HT-29 (cell line): ENCODE measurements at places on chromosomes 7 and 10.

- DNase-seq, result peak; percentile 53
Observed at GRCh38 chr7:78510580-78511188, 712.1 kb downstream of the PHTF2 start.

GRCh38 chr7:47622586-47622945 lies 40.7 kb upstream of the TNS3 start:
- DNase-seq, result no peak

DNA sequence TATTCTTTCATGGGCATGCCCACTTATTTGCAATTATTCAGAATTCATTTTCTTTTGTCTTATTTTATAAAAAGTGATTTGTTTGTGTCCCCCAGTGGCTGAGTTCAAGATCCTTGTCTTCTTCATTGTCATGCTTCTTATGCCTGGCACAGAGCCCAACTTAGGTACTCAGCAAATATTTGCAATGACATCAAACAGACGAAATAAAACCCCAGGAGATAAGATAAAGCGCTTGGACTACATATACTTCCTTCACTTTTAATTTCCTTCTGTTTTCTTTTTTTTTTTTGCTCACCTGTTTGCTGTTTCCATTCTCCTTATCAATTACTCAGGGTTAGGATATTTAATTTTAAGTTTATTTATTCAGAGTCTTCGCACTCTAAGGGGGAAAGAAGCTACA lies 225.0 kb downstream of the SDHAF3 start:
- DNase-seq, result peak; percentile 6

- DNase-seq, result no peak
Observed at GRCh38 chr7:139914306-139915267, 85.5 kb downstream of the TBXAS1 start.

DNA sequence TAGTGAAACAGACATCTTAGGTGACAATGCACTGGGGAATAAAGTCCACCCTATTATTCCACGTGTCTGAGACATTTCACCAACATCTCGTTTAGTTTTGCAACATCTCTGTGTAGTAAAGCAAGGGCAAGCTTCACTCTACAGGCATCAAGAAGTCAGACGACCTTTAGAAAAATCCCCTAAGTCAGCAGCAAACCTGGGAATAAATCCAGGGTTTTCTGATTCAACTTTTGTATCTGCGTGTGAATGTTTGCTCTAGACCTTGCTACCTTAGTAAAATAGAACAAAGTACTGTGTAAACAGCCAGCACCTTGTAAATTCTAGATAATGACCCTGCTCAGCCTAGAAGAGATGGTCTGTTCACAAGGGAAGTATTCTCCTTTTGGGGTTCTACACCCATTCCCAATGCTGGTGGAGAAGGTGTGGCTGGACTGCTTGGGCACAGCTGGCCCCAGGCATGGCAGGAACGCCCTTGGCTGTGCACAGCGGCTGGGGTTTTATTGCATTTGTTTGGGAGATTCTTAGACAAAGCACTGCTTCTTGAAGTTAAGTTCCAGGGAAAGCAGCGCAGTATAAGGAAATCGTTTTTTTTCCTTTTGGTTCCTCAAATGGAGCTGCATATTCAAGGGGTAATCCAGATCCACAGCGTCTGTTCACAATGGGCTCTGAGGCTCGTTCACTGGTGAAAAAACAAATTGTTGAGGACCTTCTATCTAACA lies 38.3 kb upstream of the GALNTL5 start:
- no peak for DNase-seq

GRCh38 chr10:117005527-117006055 lies 604 bp upstream of the SHTN1 start:
- DNase-seq, result peak; percentile 44

DNA sequence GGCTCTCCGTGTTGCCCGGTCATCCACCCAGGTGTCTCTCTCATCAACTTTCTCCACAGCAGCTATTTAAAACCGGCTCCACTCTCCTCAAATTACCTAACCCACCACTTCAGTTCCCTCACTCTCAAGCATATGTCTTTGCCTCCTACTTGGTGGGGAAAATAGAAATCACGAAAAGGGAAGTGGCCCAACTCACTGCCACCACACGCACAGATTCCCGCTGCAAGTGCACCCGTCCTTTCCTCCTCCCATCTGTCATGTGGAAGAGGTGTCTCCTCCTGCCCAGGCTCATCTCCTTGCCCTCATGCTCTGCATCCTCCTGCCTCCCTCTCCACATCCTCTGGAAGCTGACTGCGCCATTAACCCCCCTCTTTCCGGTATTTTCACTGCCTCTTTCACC lies 80.8 kb upstream of the MKX start:
- DNase-seq, result no peak

GRCh38 chr10:12639996-12640944 lies 290.9 kb downstream of the CAMK1D start:
- no peak for DNase-seq

- DNase-seq, result no peak
Observed at GRCh38 chr10:80070057-80070456, 8.4 kb upstream of the TMEM254 start.

DNA sequence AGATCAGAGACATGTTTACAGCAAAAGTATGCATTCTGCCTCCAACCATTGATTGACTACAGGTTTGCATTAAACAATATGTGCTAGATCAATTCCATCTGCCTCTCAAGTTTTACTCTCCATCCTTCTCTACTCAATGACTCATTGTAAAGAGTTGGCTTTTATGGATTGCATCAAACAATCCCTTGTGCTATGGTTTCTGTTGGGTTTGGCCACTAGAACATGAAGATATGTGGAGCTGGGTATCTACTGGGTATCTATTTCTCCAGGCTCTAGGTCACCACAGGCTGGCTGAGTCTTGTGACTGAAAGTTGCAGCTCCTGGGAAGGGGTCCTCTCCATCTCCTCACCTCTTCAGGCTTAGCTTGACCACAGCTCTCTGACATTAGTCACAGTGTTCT lies 204.7 kb downstream of the DGKI start:
- DNase-seq, result no peak

- no peak for DNase-seq
Observed at GRCh38 chr7:156889746-156890145, 3.2 kb downstream of the LMBR1 start.

DNA sequence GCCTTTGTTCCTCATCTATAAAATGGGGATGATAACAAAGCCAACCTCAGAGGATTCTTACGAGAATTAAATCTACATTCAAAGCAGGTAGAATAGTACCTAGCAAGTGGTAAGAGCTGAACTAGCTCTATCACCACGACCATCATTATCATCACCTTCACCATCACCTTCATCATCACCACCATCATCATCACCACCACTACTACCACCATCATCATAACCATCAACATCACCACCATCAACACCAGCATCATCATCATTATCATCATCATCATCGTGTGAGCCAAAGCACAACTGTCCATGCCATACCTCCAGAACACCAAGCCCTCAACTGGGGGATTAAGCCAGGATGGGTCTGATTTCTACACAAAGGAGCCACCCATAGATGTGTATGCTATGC lies 206.8 kb downstream of the GRID1 start:
- DNase-seq, result no peak

- no peak for DNase-seq
Observed at GRCh38 chr7:104845557-104845956, 168.4 kb upstream of the KMT2E start.
